BE2C (cell line): ENCODE measurements at places on chromosomes 2 and 18.
A peak's percentile ranks its signal among the peaks of the same experiment; 100 is the strongest.

- no peak for DNase-seq
These were observed 135.2 kb downstream of the HRH4 start for GRCh38 chr18:24595561-24596031.

DNA sequence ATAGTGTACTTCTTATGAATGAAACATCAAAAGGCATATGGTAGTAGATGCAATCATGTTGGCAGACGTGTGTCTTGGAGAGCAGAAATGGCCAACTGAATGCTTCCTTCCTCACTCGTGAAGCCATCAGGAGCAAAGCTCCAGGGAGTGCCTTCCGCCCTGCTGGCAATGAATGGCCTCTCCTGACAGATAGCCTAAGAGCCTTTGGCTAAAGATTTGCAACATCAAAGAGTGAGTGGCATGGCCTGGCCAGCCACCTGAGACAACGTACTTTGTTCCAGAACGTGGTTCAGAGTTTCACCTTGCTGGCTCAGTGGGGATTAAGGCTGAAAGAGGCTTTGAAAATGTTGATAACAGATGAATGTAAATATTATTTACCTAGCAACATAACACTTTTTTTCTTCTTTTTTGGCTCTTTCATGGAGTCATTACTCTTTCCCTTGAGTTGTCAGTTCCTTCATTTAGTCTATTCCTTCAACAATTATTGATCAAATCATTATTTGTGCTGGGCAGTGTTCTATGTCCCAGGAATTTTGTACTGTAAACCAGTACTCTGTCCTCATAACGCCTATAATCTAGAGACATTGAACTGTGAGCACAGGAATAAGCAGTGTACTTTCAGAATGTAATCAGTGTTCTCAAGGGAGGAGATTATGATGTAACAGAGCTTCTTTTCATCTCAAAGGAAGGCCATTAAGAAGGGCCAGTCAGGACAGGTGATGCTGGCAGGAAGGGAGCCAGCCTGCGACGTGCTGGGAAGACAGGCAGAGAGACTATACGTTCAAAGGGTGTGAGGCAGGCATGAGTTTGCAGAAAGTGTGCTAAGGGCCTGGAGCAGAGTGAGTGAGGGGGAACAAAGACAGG is 59.4 kb upstream of the SH3RF3 start:
- no peak for DNase-seq

GRCh38 chr2:42921721-42922120 is 129.3 kb upstream of the HAAO start:
- DNase-seq: no peak

- DNase-seq: peak; percentile 39
These were observed 29.5 kb downstream of the GLI2 start for GRCh38 chr2:120764991-120765677.

- DNase-seq: no peak
These were observed 125.8 kb downstream of the VWC2L start for GRCh38 chr2:214536625-214537024.

DNA sequence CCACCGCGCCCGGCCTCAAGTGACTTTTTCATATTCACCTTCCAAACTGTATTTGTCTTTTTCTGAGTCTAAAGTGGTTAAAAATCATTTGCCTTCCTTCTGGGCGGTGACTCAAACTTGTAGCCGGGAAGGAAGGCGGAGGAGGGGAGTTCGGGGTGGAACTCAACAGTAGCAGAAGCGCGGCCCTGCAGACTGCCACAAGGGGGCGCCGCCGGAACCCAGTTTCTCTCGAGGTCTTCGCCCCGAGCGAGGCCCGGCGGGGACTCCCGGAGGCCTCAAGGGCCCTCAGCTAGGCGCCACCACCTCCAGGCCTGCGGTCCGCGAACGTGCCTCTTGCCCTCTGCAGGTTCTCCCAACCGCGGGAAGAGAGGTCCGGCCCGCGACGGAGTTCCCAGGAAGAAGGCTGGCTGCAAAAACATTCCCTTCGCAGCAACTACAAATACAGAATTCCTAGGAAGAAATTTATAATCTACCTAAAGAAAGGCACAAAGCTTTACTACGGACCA is 16.8 kb upstream of the ITM2C start:
- DNase-seq: peak; percentile 93

DNA sequence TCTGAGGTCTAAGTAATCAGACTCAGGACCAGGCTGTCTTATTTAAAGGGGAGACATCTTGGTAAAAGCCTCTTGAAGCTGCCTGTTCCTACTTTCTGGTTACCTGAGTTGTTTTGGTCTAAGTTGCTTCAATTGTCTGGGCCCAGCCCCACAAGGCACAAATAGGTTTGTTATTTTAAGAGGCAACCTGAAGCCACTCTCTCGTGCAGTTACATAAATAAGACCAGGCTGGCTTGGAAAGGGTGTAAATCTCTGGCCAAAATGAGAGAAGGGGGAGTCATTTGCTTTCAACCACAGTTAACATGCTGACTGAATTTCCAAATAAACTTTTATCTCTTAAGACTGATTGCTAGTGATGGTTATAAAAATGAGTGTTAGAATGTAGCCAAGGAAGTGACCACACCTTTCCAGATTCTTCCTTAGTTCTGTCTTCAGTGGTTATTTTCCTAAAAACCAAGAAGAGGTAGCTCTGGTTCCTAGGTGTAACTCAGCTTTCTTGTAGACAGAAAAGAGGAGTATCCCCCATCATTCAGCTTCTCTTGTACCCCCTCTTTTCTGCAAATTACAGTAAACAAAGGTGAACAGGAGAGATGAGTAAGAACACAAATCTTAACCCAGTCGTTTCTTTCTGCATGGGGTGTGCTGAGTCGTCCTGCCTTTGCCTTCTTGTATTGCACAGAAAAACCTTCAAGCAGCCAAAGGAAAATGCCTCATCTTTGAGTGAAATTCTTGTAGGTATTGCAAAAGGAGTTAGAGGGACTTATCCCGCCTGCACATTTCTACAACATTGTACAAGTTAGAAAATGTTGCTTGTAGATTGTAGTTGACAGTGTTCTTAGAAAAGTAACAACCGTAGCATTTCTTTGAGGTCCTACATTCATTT is 161.5 kb upstream of the NT5C1B start:
- DNase-seq: no peak

DNA sequence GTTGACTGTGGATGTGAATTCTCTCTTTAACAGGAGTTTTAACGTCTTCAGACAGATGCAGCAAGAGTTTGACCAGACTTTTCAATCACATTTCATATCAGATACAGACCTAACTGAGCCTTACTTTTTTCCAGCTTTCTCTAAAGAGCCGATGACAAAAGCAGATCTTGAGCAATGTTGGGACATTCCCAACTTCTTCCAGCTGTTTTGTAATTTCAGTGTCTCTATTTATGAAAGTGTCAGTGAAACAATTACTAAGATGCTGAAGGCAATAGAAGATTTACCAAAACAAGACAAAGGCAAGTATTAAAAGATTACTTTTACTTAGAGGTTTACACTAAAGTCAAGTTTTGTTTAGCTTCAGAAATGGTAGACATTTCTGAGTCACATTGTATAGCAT is 30.2 kb upstream of the TYMS start:
- no peak for DNase-seq

DNA sequence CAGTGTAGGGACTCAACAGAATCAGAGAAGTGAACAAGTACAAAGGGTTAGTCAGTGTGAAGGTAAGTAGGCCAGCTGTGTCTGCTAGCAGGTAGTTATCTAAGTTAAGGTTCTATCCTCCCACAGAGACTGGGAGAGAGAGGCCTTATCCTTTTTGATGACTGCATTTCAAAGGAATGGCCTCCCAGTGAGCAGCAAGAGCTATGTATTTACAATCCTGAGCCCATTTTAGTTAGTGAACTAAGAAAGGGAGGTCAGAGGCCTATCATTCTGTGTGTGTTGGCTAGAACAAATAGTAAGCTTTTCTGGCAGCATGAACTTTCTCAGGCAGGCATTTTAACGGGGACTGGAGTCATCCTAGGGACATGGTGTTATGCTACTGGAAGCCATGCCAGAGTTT is 182.9 kb downstream of the VWC2L start:
- no peak for DNase-seq

DNA sequence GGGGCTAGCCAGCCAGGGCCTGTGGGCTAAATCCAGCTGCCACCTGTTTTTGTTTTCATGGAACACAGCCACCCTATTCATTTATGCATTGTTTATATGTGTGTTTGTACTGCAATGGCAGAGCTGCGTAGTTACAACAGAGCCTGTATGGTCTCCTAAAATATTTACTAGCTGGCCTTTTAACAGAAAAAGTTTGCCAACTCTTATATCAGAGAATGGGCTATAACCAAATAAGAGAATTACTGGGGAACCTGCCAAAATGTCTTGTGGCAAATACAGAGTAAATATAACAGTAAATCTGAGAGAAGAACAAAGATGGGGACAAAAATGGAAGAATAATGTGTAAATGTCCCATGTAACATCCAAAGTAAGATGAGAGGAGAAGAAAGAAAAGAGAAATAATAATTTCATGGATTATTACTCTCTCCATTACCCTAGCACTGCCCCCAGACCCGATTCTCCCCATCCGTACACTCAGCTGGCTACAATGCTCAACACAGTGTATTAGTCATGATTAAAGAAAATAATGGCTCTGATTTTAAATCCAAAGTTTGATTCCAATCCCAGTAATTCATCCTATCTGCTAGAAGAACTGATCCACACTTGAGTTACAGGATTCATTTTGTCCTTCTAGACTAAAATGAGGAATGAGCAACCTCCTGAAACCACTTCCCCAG is 249.3 kb downstream of the LRATD1 start:
- DNase-seq: no peak

DNA sequence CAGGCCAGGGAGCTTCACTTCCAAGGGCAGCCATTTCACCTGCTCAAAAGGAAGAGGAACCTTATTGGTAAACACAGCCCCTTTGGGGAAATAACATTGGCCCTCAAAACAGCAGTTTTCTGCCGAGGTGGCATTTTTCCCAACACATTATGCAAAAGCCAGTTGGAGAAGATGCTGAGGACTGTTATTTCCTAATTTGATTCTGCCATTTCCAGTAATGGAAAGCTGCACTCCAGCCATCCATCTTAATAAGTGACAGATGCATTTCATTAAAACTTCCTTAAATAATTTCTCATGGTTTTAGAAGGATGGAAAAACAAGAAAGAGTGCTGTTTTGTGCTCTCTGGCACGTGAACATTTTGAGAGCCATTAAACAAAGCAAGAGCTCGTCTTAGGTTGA is 55.9 kb upstream of the ALK start:
- peak; percentile 18 for DNase-seq

DNA sequence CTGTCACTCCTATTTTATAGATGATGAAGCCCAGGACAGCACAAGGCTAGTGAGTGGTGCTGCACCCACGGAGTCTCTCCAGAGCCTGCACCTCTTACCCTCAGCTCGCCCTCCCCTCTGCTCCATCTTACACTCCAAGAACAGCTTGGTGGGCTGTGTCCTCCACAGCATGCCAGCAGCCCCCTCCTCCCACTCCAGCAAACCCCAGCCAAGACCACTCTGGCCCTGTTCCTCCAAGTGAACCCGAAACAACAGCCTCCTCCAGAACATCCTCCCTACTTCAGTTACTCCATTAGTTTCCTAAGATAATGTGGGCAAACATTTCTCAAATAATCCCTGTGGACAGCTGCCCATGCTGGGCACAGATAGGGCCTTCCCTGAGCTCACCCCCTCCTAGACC is 62.7 kb upstream of the KLF7 start:
- no peak for DNase-seq

DNA sequence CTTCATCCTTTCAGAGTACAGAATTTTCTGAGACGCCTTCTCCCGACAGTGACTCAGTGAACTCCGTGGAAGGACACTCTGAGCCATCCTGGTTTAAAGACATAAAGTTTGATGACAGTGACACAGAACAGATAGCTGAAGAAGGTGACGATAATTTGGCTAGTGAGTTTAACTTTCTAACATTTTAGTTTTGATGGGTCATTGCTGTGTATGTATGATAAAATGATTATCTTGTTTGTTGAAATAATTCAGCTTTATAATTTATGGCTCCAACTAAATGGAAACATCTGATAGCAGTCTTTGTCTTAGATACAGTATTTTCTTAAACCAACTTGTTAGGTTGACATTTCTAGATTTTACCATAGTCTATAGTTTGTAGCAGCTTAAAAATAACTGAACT is 38.1 kb downstream of the PIKFYVE start:
- no peak for DNase-seq

GRCh38 chr2:113724010-113724409 is 32.4 kb downstream of the SLC35F5 start:
- DNase-seq: no peak

GRCh38 chr18:8208716-8209115 is 400.5 kb upstream of the RAB12 start:
- no peak for DNase-seq

GRCh38 chr2:213678437-213679218 is 394.4 kb downstream of the SPAG16 start:
- no peak for DNase-seq

DNA sequence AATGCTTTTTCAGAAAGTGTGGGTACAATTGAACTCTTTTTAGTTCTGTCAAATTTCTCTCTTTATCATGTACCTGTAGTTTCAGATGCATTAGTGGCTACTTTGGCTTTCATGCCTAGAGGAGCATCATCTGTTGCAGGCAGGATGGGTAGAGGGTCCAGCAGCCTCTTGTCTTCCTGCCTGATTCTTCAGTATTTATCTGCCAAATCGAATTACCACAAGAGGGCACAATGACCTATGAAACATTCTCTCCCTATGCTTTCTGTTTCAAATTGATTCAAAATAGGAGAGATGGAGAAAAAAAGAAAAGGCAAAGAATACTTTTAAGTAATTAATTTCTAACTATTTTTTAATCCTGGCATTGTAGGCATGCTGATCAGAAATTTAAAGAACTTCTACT is 477.2 kb downstream of the TRIB2 start:
- peak; percentile 33 for DNase-seq

GRCh38 chr2:182715121-182715891 is 751 bp upstream of the DNAJC10 start:
- no peak for DNase-seq

DNA sequence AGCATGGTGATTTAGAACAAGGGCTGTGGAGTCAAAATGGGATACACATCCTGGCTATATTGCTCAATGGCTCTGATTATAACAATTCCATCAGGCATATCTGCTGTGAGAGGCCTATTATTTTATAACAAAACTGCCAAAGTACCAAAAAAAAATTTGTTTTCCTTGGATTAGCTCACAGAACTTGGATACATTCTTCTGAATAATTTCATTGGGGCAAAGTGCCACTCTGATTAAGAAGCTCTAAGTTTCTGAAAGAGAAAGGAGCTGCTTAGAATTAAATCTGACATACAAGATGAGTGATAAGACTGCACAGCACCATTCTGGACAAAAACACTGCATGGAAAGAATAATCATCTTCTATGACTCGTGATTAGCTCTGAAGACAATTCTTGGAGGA is 85.7 kb downstream of the SMC6 start:
- no peak for DNase-seq

- DNase-seq: no peak
These were observed 92.0 kb downstream of the POU3F3 start for GRCh38 chr2:104945866-104946265.

DNA sequence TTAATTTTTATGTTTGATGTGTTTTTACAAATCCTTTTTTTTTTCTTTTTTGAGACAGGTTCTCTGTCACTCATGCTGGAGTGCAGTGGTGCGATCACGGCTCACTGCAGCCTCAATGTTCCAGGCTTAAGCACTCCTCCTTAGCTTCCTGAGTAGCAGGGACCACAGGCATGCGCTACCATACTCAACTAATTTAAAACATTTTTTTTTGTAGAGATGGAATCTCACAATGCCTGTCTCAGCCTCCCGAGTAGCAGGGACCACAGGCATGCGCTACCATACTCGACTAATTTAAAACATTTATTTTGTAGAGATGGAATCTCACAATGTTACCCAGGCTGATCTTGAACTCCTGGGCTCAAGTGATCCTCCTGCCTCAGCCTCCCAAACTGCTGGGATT is 3.2 kb downstream of the NOTO start:
- no peak for DNase-seq

- no peak for DNase-seq
These were observed 149.2 kb downstream of the ABCA12 start for GRCh38 chr2:214989187-214989586.
